LHCN-M2 (cell line): ENCODE measurements at places on chromosomes 5 and 9. TPM values are rescaled to one million over a fixed set of nuclear protein-coding genes. Genes with fewer than 3 reads are reported as not detected.

Gene CDKN2B
- 8.8 and 14.2 TPM in 2 replicates for total RNA-seq

Gene COL15A1
- 3.4 and 5.3 TPM in 2 replicates for total RNA-seq

Gene PCDHGA9
- total RNA-seq = 0.64 and 0.75 TPM in 2 replicates

Gene PRDM9
- total RNA-seq = not detected in 2 replicates

Gene RAPGEF6
- total RNA-seq = 10.6 and 12.4 TPM in 2 replicates

Gene OR2V2
- not detected in 2 replicates for total RNA-seq

Gene IFNA21
- total RNA-seq = not detected in 2 replicates

Gene RNF180
- total RNA-seq = 1.9 and 3.1 TPM in 2 replicates

Gene RASGEF1C
- total RNA-seq = not detected in 2 replicates

Gene FAM151B
- 3.0 and 3.1 TPM in 2 replicates for total RNA-seq

Gene MARCOL
- total RNA-seq = not detected in 2 replicates

Gene PCDHA3
- total RNA-seq = under 0.01 and 0.06 TPM in 2 replicates

Gene IFNB1
- total RNA-seq = not detected in 2 replicates

Gene CNTNAP3
- 0.69 and 0.71 TPM in 2 replicates for total RNA-seq

Gene RBM27
- total RNA-seq = 16.3 and 20.5 TPM in 2 replicates

Gene SPAAR
- 0.17 and 0.38 TPM in 2 replicates for total RNA-seq

Gene ITK
- 0.06 TPM in 1 of 2 replicates, not detected in the other for total RNA-seq

Gene PCDHGA1
- 5.3 and 7.1 TPM in 2 replicates for total RNA-seq

Gene GRM6
- total RNA-seq = not detected in 2 replicates

Gene SNCAIP
- not detected in 2 replicates for total RNA-seq

Gene ROPN1L
- 1.1 and 1.3 TPM in 2 replicates for total RNA-seq

Gene PDE8B
- 0.11 TPM in 1 of 2 replicates, not detected in the other for total RNA-seq

Gene AOPEP
- total RNA-seq = 80.1 and 114 TPM in 2 replicates

Gene FAM240B
- total RNA-seq = not detected in 2 replicates

Gene SEMA6A
- 0.13 TPM in 1 of 2 replicates, not detected in the other for total RNA-seq

Gene CKMT2
- not detected in 2 replicates for total RNA-seq

Gene ADRB2
- total RNA-seq = 4.1 and 4.8 TPM in 2 replicates

Gene ECM2
- total RNA-seq = 0.38 and 0.92 TPM in 2 replicates

Gene SLC27A6
- total RNA-seq = not detected in 2 replicates

Gene TGFBI
- total RNA-seq = 2,144 and 3,512 TPM in 2 replicates

Gene PPP1R26
- 8.1 and 9.2 TPM in 2 replicates for total RNA-seq

Gene NR4A3
- total RNA-seq = 0.06 and 0.19 TPM in 2 replicates

Gene SPOCK1
- total RNA-seq = 23.2 and 31.4 TPM in 2 replicates

Gene PHF24
- total RNA-seq = not detected in 2 replicates

Gene ZBED3
- total RNA-seq = 0.19 and 0.98 TPM in 2 replicates

Gene C7
- not detected in 2 replicates for total RNA-seq

Gene NTRK2
- total RNA-seq = not detected in 2 replicates

Gene KCNN2
- total RNA-seq = 0.13 and 0.46 TPM in 2 replicates

Gene SPACA9
- total RNA-seq = 3.5 and 4.1 TPM in 2 replicates

Gene EHMT1
- 34.8 and 43.5 TPM in 2 replicates for total RNA-seq

Gene TMEM174
- not detected in 2 replicates for total RNA-seq

Gene ZNF883
- total RNA-seq = 0.51 and 1.0 TPM in 2 replicates

Gene FAM221B
- not detected in 2 replicates for total RNA-seq

Gene TMEM252
- not detected in 2 replicates for total RNA-seq

Gene SMIM33
- total RNA-seq = not detected in 2 replicates

Gene PCDHGB6
- total RNA-seq = 0.32 and 0.40 TPM in 2 replicates

Gene MRPL50
- total RNA-seq = 13.5 and 14.6 TPM in 2 replicates

Gene IL5
- total RNA-seq = not detected in 2 replicates
